ENCODE measurements at places on chromosomes 3 and 15.

GRCh38 chr15:83204697-83205096 lies 2.9 kb downstream of the HDGFL3 start:
- no peak for DNase-seq

GRCh38 chr3:169618894-169619792 lies 44.4 kb downstream of the MECOM start:
- DNase-seq: no peak

GRCh38 chr3:132230156-132231000 lies 86.8 kb upstream of the ACP3 start:
- DNase-seq: no peak

GRCh38 chr3:69484507-69485393 lies 98.9 kb upstream of the FRMD4B start:
- no peak for DNase-seq

GRCh38 chr3:53478166-53478830 lies 16.1 kb upstream of the CACNA1D start:
- DNase-seq: no peak

DNA sequence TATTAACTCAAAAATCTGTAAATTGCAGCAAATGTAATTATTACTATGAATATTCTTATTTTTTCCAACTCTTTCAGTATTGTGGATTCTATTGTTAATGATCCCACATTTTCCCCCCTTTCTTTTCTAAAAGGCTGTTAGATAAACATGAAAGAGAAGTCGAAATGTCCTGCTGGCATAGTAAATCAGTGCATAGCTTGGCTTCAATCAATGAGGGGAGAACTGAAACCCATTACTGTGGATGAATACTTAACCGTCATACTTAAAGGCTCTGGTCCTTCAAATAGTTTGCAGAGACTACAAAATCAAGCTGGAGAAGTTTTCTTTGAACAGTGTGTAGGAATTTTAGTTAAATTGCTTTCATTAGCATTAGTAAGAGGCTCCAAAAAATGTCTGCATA lies 667.9 kb downstream of the CADM2 start:
- no peak for DNase-seq

DNA sequence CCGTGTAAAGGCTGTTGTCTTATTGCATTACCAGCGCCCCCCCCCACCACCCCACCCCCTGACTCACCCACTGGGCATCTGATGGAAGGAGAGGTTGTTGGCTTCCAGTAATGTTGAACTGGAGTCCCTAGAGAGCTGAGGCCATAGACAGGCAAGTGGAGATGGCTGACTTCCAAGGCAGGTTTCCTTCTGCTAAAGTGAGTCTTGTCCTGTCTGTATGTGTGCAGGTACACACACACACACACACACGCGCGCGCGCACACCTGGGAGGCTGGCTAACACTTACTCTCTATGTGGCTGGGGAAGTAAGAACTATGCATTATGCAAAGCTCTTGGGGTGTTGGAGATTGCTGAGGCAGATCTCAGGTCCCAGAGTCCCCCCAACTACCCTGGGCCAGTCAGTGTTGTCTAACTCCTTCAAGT lies 1.6 kb upstream of the KY start:
- no peak for DNase-seq

GRCh38 chr3:48528754-48529153 lies 24.8 kb upstream of the SHISA5 start:
- no peak for DNase-seq

Measured in stimulated activated CD4-positive, alpha-beta T cell treated with anti-CD3 and anti-CD28 coated beads, Interleukin-1b, Interleukin-23, amount 100 ng/mL, for 1 hour (primary cell).